ENCODE measurements at places on chromosomes 7 and 10.

DNA sequence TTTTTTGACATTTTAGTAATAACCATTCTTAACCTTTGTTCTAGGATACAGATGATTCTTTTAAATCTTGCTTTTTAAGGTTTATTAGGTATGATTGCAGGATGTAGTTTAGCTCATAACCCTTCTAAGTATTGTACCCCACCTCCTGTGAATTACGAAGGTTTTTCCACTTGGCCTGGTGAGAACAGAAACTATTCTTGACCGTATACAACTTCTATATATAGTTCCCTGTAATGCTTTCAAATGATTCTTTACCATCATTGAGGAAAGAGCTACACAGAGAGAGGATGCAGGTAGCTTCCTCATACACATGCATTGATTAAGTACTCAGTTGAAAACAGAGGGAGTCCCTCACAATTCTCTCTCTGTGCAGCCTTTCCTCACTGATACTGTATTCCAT lies 86.3 kb downstream of the PALS2 start:
- DNase-seq: no peak

GRCh38 chr10:71542478-71542877 lies 145.8 kb downstream of the CDH23 start:
- no peak for DNase-seq

DNA sequence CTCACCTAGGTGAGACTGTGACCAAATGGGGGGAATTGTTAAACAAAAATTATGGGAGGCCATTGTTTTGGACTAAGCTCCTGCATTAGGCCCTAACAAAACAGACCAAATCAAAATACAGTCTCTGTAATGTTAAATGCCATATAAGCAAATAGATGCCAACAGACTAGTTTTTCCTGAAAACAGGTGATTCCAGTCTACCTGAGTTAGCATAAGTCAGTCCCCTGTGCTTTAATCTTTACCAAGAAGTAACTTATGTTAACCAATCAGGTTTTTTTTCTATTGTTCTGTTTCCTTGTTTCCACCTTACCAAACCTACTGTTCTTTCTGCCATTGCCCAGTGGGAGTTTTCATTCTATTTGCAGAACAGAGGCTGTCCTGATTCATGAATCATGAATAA lies 48.0 kb downstream of the PDZD8 start:
- no peak for DNase-seq

DNA sequence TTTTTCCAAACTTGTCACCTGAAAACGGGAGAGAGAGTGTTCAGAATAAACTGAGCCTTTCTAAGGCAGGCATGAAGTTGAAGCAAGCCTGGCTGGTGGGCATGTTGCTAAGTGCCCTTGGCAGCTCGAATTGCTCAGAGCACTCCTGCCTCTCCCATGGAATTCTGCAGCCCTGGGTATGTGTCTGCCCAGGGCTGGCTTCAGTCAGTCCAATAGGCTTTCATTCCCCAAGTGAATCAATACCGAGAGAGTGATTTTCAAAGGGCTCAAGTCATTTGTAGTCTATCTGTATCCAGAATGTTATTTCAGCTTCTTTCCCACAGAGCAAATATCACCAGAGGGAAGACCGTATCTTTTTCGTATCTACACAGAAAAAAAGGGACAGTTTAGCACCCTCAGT lies 415.5 kb upstream of the COBL start:
- DNase-seq: no peak

DNA sequence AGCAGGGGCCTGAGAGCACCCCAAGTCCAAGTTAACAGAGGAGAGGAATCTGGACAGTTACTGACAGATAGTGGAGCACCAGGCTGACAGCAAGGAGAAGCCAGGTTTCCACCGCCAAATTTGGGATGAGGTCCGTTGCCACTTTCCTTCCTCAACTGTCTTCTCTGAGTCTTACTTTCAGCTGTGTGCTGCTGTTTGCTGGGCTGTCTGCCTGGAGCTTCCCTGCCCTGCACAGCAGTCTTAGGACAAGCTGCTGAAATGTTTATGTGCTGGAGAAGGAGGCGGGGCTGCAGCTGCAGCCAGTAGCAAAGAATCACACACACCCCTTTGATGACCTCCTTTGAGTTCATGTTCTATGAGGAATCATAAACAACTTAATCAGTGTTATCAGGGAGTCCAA lies 17.4 kb upstream of the CYP3A7 start:
- no peak for DNase-seq

DNA sequence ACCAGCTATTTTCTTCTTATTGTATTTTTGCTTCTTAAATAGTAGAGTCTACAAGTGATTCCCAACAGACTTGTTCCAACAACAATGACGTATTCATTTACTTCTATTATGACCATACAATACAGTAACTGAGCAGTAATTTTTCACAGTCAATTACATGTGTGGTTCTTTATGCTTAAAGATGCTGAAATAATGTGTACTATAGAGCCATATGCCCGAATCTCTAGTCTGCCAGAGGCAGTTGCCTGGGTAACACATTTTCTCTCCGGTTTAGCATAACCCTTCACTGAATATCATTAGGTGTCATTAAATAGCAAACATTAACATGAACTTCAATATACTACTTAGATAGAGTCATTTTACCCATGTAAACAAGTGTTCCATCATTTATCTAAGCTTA lies 75.0 kb downstream of the SLC25A13 start:
- no peak for DNase-seq

DNA sequence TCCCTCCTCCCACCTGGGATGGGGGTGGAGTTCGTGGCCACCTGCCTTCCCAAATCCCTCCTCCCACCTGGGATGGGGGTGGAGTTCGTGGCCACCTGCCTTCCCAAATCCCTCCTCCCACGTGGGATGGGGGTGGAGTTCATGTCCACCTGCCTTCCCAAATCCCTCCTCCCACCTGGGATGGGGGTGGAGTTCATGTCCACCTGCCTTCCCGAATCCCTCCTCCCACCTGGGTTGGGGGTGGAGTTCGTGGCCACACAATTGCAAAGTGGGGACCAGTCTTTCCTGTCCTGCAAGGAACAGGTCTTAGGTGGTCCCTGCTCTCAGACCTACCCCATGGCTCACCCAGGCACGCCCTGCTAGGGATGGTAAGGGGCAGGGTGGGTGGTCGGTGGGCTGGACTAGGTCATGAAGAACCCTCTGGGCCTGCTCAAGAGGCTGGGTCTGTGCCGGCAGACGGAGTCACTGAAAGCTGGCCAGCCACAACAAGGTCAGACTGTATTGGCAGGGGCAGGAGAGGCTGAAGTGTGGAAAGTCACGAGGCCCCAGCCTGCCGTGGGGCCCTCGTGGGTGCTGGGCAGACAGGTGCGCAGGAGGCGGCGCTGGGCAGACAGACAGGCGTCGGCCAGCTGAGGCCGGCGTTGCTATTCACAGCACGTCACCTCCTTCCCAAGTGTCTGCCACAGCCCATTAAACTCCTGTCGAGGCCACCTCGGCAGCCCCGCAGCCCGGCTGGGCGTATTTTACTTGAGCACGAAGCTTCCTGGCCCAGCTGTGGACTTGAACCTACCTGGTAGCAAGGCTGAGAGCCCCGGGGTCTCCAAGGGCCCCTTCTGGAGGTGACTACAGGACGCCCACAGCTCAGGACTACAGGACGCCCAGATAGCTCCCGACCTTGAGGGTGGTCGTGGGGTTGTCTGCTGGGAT lies 4.1 kb downstream of the KNDC1 start:
- DNase-seq: no peak

DNA sequence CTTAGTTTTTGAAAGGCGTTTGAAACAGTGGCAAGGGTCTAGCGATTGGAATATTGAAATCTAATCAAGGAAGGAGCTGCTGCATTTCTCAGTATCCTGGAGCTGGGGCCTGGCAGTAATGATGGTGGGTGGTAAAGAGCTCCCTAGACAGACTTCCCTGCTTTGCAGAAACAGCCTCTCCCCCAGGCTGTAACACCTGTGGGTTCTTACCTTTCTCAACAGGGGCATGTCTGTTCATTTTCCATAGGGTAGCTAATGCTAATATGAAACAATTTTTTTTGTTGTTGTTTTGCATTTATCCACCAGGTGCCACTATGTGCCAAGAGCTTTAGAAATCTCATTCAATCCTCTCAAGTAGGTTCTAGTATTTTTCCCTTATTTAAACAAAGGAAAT lies 345.5 kb downstream of the REEP3 start:
- no peak for DNase-seq

- no peak for DNase-seq
Measured at GRCh38 chr7:73984481-73985205, 43.3 kb upstream of the ELN start.

GRCh38 chr7:32164341-32164996 lies 94.3 kb upstream of the PDE1C start:
- no peak for DNase-seq

GRCh38 chr7:36736899-36737211 lies 12.6 kb upstream of the AOAH start:
- DNase-seq: no peak

GRCh38 chr7:55504093-55504859 lies 68.0 kb downstream of the VOPP1 start:
- DNase-seq: no peak

DNA sequence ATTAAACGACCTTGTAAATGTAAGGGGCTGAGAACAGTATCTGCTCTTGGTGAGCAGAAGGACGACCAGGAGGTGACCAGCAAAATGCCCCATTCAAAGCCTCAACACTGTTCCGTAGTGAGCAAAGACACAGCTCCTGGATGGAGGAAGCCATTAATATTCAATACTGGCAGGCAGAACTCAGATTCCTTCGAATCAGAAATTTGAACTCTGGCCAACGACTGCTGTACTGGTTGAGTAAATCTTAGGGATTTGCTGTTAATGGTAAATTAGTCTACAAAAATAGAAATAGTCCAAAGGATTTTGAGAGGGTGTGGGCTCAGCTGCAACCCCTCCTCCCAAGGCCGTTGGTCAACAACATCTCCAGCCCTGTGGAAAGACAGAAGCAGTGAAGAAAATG lies 130.5 kb upstream of the PFKP start:
- DNase-seq: no peak

- DNase-seq: no peak
Measured at GRCh38 chr7:151891753-151892152, 14.8 kb upstream of the PRKAG2 start.

GRCh38 chr7:74575083-74575784 lies 82.3 kb upstream of the GTF2I start:
- DNase-seq: no peak

DNA sequence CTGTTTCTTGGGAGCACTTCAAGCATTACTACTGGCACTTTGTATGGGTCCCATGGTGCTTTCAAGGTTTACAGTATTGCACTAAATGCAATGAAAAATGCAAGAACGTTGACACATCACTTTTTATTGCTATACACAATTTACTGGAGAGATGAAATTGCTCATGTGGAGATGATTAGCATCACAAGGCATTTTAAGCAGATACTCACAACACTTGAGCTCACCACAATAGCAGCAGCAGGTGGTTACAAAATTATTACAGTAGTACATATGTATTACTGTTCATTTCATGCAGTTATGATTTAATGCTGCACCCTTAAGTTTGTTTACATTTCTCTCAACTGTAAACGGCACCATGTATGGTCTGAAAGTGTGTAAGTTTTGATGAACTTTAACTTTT lies 537.7 kb downstream of the GRM8 start:
- DNase-seq: no peak

- no peak for DNase-seq
Measured at GRCh38 chr7:22858274-22858639, 35.6 kb upstream of the TOMM7 start.

- DNase-seq: no peak
Measured at GRCh38 chr10:90319188-90319914, 538.5 kb downstream of the HTR7 start.

DNA sequence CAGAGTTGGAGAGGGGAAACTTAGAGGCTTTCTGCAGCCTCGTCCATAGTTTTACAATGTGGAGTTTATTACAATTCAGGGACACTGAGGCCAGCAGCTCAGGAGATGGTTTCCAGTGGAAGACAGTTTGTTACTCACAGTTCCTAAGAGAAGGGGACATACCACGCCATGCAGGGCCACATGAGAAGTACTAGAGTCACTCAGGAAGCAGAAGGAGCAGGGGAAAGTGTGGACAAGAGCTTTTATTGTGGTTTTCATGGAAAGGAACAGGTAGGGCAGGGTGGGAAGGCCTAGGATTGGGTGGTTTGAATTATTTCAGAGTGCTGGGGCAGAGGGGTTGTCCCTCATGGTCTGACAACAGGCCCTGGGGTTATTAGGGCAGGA lies 292.1 kb upstream of the IGFBP3 start:
- no peak for DNase-seq

DNA sequence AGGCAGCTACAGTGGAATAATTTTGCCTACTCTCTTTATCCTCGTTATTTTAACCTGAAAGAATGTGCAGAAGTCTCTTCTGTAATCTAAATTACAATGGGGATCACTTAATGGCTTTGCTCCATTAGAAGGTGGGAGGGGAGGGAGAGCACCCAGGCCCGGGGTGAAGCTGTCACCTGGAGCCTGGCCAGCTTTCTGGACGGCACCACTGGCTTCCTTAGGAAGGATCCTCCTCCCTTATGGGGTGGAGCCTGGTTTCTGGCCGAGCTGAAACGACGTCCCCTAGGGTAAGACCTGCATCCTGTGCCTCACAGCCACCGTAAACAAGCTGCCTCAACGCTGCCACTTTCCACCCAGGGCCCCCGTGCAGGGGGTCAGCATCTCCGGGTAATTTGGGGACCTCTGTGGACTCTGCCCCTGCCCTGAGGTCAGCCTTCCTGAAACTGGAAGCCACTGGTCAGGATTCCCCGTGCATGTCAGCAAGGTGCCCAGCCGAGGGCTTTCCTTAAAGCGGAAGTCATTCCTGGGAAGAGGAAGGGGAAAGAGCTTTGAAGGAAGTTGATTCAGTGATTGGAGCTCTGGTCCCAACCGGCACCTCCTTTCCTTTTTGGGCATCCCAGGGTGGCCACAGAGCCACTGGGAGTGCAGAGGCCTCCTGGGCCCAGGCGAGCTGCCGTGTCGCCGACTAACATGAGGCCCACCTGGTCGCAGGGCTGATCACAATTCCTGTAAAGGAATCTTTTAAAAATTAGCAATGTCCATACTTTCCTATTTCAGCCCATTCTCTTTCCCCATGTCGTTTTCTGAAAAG lies 569.1 kb downstream of the DNAJB6 start:
- no peak for DNase-seq

- DNase-seq: no peak
Measured at GRCh38 chr7:67738958-67739357, 742.3 kb downstream of the TYW1 start.

- DNase-seq: no peak
Measured at GRCh38 chr7:81534996-81535395, 234.9 kb downstream of the HGF start.

DNA sequence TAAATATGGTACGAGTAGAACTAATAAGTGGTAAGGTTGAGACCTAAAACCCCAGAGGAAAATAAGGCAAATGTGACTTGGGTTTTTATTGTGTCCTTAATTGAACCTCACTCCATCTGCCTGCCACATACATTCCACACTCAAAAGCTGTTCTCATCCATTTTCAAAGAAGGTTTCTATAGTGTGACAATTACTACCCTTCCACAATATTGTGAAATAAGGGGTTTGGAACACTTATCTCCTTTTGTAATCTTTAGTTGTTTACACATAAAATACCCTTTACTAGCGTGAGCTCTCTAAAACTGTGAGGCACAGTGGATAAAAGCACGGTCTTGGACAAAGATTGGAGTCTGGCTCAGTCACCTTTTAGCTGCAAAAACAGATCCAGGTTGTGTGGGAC lies 166.6 kb downstream of the THSD7A start:
- no peak for DNase-seq

- no peak for DNase-seq
Measured at GRCh38 chr7:116557066-116557585, 32.3 kb downstream of the CAV1 start.
